Activated naive CD4-positive, alpha-beta T cell treated with anti-CD3 and anti-CD28 coated beads, Interleukin-2, amount 10 ng/mL, durations not matched to agents 7 days and 5 days (primary cell): ENCODE measurements at places on chromosomes 7 and 10.

- no peak for DNase-seq
Measured at GRCh38 chr7:96530786-96531185, 178.9 kb downstream of the SEM1 start.

DNA sequence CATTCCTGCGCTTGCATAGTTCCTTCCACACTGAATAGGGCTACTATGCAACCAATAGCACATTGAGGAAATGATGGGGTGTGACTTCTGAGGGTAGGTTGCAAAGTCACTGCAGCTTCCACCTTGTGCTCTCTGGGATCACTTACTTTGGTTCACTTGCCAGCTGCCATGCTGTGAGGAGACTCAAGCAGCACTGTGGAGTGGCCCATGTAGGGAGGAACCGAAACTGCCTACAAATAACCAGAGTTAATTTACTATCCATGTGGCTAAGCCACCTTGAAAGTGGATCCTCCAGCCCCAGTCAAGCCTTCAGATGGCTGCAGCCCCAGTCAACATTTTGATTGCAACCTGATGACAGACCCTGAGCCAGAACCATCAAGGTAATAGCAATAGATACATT lies 64.3 kb downstream of the FAM204A start:
- DNase-seq: no peak

GRCh38 chr7:21357151-21358097 lies 70.5 kb upstream of the SP4 start:
- DNase-seq: no peak

DNA sequence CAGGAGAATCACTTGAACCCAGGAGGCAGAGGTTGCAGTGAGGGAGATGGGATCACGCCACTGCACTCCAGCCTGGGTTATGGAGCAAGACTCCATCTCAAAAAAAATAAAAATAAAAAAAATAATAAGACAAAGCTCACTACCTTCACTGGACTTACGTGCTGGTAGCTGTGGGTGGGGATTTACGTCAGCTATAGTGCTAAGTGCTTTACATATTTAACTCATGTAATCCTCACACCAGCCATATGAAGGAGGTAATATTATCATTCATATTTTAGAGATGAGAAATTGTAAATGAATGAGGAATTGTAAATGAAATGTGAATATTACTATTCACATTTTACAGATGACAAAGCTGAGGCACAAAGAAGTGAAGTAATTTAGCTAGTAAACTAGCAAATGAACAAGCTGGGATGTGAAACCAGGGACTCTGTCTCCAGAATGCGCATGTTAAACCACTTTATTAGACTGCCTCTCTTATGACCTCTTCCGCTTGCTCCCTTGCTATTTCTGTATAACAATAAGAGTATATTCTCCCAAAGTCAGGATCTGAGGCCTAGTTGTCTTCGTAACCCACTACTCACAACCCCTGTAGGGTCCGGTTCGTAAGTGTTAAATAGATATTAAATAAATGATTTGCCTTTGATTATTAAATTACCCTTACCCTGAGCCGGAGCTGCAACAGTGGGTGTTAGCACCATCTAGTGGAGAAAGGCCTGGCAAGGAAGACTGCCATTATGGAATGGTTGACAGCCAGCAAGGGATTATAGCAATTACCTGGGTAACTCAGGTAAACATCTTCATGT lies 70.2 kb downstream of the HTR7 start:
- peak; percentile 36 for DNase-seq
